ENCODE measurements at places on chromosomes 7 and 10. TPM values are rescaled to one million over a fixed set of nuclear protein-coding genes. Genes with fewer than 3 reads are reported as not detected.

RBP3 gene
- total RNA-seq: not detected

MBL2 gene
- total RNA-seq: not detected

DNA sequence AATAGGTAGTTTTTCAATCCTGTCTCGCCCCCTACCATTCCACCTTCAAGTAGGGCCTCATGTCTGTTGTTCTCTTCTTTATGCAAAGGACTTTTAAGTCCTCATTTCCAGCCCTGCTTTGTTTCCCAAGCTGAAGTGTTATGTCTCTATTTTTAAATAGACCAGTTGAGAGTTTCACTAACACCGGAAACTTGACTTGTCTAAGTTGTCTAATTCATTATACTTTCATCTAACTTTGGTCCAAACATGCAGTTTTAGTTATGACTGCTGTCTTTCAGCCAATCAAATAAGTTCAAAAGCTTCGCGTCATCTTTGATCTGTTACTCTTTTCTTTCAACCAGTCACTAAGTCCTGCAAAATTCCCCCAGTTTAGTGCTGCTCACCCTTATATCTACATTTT, 32.8 kb downstream of the PCGF5 start:
- DNase-seq: no peak

- DNase-seq: no peak
These were observed 6.1 kb upstream of the CCL24 start for GRCh38 chr7:75819711-75820110.

- DNase-seq: no peak
These were observed 33.9 kb downstream of the TSPAN14 start for GRCh38 chr10:80487791-80488538.

- DNase-seq: no peak
These were observed 132.3 kb downstream of the MTPAP start for GRCh38 chr10:30216821-30217220.

Data from type B pancreatic cell (in vitro differentiated cells).